ENCODE measurements at places on chromosomes 13 and 19. TPM values are rescaled to one million over a fixed set of nuclear protein-coding genes. Genes with fewer than 3 reads are reported as not detected.
A peak's percentile ranks its signal among the peaks of the same experiment; 100 is the strongest.

DNA sequence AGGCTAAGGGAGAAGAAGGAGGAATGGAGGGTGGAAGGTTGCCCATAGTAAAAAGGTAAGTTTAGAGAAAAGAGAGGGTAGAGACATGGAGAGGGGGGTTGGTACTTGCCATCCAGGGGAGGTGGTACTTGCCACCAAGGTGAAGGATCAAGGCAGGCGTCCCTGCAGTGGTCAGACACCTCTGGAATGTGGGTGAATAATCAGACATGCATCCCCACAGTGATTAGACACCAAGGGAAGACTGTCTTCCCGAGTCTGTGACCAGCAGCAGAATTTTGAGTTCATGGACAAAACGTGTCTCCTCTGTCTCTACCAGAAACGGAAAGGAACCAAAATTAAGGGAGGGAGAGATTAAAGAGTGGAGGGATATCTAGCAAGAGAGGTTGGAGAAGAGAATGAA is 27.1 kb upstream of the IGFL1 start:
- no peak for DNase-seq

GRCh38 chr19:17720440-17720839 is 1.2 kb downstream of the MAP1S start:
- DNase-seq: no peak

DNA sequence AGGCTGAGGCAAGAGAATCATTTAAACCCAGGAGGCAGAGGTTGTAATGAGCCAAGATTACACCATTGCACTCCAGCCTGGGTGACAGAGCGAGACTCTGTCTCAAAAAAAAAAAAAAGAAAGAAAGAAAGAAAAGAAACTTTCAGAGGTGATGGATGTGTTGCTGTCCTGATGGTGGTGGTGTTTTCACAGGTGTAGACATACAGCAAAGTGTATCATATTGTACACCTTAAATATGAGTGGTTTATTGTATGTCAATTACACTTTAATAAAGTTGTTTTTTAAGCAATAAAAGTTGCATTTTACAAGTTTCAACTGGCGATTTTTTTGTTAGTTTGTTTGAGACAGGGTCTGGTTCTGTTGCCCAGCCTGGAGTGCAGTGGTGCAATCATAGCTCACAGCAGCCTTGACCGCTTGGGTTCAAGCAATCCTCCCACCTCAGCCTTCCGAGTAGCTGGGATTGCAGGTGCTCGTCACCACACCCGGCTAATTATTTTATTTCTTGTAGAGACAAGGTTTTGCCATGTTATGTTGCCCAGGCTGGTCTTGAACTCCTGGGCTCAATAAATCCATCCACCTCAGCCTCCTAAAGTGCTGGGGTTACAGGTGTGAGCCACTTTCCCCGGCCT is 13.5 kb upstream of the INSR start:
- DNase-seq: no peak

Gene SIGLEC12
- total RNA-seq: not detected

GRCh38 chr13:42215578-42216421 is 56.2 kb upstream of the AKAP11 start:
- DNase-seq: peak; percentile 7

Gene PEAK3
- not detected for total RNA-seq

All from CD4-positive, alpha-beta memory T cell (primary cell).